Epithelial cell of prostate (primary cell): ENCODE measurements at places on chromosomes 2 and 18.

GRCh38 chr2:143572421-143572820, 443.2 kb downstream of the ARHGAP15 start:
- DNase-seq = peak; percentile 18

GRCh38 chr2:200422532-200423261, 87.2 kb downstream of the KCTD18 start:
- DNase-seq = no peak

GRCh38 chr2:212158081-212158480, 380.5 kb downstream of the ERBB4 start:
- DNase-seq = no peak

DNA sequence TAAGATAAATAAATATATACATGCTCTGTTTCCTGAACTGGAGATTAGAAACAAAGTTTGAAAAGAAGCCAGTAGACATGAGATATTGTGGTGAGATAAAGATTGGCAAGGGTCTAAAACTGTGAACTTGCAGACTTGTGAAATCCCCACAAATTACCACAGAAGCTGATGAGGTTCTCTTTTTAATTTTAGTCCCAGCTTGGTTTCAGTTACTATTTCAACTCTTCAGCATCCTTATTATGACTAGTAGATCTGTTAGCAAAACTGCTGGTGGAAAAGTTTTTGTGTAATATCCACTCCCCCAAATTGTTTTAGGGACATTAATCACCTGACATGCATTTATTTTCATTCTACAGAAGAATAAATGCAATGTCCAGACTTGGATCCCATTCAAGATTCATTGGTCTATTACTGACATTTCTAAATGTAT, 20.8 kb downstream of the RASGRP3 start:
- no peak for DNase-seq

GRCh38 chr18:70426818-70427217, 138.0 kb downstream of the SOCS6 start:
- no peak for DNase-seq

- no peak for DNase-seq
Observed at GRCh38 chr2:186543561-186544131, 46.2 kb upstream of the ITGAV start.

GRCh38 chr18:62578980-62579511, 56.2 kb downstream of the ZCCHC2 start:
- DNase-seq = no peak

- DNase-seq = no peak
Observed at GRCh38 chr2:27765621-27766286, 5.8 kb upstream of the MRPL33 start.

DNA sequence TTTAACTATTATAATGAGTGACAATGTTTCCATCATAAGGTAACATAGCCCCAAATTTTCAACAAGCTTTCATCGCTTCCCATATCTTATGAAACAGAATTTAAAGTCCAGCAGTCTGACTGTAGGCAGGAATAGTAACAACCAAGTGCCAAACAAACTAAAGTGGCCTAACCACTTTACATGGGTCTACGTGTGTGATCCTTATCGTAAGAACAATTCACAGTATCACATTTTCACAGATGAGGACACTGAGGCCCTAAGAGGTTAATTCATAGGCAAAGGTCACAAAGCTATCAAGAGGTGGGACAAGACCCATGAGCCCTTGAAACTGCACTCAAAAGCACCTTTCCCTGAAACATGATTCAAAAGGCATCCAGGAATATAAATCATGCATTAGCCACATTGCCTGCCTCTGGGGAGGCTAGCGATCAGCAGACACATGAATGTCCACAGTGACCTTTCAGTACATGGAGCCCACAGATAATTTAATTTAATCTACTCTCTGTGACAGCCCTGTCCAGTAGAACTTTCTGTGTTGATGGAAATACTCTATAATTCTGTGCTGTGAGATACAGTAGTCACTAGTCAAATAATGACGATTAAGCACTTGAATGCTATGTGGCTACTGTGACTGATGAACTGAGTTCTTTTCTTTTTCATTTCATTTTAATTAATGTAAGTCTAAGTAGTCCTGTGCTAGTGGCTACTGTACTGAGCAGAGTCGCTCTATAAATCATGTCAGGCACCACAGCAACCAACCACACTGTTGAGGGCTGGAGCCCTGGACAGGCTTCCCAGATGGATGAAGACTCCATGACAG, 30.3 kb downstream of the KIDINS220 start:
- no peak for DNase-seq

DNA sequence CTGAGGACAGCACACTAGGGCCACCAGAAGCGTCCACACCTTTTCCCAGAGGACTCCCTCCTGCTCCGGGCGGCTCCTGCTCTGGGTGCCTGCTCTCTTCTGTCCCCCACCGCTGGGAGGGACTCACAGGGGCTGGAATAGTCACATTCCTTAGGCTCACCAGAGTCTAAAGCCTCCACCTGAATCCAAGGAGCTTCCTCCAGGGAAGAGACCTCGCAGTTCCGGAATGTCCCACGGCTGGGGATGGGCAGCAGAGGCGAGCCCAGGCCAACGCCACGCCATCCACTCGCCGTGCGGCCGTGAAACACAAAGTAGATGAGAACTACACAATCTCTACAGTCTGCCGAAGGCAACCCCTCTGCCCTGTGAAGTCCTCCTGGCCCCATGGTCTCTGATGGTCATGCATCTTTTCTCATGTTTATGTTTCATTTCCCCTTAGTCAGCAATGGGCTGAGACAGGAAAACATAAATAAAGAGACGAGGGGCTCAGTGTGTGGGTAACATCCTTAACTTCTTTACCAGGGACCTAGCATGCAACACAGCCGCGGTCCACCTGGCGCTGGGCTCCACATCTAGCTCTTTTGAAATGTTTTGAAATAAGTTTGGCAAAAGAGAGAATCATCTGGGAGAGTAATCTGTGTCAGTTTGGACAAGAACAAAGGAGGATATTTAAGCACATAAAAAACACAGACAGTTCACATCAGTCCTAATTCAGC, 98.4 kb downstream of the PXDN start:
- no peak for DNase-seq

DNA sequence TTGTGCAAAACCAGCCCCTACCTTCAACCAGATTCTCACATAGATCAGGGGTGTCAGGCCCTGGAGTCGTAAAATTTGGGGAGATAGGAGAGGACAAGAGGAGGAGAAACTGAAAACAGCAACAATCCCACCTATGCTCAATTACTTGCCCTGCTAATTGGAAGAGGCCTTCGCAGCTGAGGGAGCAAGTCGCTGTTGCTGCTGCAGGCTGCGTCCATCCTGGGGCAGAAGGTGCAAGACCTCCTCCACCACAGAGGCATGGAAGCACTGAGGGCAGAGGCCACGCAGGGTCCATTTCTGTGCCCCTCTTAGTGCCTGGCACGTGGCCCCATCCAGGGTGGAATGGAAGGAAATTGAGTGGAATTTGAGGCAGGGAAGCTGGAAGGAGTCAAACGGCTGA, 36.5 kb downstream of the CNGA3 start:
- no peak for DNase-seq

DNA sequence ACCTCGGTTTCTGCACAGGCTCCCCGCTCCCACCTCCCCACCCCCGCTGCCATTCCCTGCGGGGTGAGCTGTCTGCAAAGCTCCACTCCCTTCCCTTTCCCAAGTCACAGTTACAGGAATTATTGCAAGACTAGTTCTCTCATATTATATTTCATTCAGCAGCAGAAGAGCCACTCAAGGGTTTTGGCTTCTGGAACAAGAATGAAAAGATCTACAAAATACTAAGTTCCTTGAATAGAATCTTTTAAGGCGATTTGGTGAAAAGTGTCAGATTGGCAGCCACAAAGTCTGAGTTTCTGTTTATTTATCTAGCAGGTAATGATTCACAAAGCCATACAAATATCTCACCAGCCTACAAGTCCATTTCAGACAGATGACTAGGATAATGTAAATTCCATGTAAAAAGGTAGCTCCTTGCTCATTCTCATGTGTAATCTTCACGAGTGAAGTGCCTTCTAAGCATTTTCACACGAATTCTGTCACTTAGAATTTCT, 221.9 kb upstream of the RBBP8 start:
- peak; percentile 62 for DNase-seq

GRCh38 chr2:134410831-134411231, 157.0 kb downstream of the MGAT5 start:
- DNase-seq = no peak

DNA sequence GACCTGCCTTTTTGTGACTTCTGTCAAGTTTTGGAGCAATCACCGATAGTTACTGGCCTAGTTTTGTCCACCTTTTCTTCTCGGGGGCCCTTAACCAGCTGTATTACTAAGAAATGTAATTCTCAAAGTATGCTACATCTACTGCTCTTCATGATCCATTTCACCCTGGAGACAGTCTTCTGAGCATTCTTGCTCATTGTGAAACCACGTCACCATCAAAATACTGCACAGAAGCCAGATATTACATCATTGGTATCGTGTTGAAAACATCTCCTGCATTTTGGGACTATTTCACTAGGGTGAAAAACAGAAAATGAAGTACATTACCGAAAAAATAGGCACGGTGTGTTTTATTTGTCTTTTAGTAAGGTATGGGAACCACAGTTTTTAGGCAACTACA, 11.7 kb downstream of the LYPD6B start:
- no peak for DNase-seq

- no peak for DNase-seq
Observed at GRCh38 chr18:61750840-61751668, 141.8 kb downstream of the RNF152 start.

GRCh38 chr18:24370120-24370519, 27.5 kb downstream of the OSBPL1A start:
- no peak for DNase-seq

- no peak for DNase-seq
Observed at GRCh38 chr2:23456881-23457760, 72.1 kb downstream of the KLHL29 start.

- DNase-seq = no peak
Observed at GRCh38 chr2:120746144-120746543, 10.5 kb downstream of the GLI2 start.

DNA sequence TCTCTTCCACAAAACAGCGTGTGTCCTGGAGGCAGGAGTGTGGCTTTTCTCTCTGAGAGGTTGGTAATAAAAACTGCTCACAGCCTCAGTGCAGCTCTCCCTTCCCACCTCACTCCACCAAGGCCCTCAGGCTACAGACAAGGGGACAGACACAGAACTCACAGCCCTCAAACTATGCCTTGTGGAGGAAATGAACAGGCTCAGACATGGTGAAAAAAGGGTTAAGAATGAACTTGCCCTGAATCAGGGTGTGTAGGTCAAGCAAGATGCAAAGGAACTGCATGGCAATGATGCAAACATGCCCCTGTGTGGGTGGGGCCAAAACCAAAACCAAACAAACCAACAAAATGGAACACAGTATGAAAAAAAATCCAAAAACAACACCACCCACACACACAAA, 125.8 kb downstream of the GALNT14 start:
- peak; percentile 58 for DNase-seq

DNA sequence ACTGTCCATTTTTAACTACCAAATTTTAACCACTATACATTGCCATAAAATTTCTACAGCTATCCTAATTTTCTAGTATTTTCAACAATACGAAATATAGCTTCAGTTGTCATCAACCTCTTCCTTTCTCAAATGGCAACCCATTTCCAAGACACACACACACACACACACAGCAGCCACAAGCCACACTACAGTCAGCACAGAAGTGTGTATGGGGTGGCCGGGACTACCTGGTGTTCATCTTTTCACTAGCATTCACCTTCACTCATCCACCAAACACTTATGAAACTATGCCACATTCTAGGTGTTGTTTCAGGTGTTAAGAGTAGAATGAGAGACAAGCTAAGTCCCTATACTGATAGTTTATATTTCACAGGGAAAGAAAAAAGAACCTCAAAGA, 62.9 kb downstream of the EIF2AK3 start:
- DNase-seq = no peak

DNA sequence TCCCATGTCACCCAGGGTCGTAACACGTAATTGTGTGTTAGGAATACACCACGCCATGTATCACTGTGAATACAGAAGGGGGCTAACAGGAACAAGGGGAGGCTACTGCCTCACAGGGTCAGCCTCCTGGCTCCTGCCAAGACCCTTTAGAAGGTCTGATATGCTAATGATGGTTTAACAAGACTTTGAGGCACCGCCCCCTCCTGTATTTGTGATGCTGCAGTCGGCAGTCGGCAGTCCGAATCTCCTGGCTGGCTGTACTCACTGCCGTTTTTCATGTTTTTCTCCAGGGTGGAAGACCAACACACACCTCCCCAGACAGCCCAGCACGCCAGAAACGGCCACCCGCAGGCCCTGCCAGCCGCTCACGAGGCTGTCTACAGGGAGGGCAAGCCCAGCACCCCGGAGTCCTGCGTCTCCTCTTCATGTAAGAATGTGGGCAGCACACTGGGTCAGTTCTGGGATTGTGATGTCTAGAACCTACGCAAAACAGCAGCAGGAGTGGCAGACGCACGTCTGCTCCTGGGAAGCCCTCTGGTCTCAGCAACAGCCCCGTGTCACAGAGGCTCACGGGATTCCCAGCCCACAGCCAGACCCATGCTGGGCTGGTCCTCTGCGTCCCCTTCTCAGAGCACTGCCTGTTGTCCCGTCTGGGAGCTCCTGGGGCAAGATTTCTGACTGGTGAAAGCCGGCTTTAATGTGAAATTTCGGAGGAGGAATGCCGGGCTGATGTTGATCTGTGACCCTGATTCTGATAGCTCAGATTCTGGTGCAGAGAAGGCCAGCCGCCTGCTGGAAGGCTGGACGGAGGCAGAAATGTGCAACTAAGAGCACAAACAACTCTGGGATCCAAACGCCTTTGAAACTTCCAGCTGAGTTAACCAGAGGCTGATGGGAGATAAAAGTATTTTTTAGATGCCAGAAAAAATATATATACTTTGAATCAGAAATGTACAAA, 39.7 kb upstream of the B3GNT7 start:
- no peak for DNase-seq

DNA sequence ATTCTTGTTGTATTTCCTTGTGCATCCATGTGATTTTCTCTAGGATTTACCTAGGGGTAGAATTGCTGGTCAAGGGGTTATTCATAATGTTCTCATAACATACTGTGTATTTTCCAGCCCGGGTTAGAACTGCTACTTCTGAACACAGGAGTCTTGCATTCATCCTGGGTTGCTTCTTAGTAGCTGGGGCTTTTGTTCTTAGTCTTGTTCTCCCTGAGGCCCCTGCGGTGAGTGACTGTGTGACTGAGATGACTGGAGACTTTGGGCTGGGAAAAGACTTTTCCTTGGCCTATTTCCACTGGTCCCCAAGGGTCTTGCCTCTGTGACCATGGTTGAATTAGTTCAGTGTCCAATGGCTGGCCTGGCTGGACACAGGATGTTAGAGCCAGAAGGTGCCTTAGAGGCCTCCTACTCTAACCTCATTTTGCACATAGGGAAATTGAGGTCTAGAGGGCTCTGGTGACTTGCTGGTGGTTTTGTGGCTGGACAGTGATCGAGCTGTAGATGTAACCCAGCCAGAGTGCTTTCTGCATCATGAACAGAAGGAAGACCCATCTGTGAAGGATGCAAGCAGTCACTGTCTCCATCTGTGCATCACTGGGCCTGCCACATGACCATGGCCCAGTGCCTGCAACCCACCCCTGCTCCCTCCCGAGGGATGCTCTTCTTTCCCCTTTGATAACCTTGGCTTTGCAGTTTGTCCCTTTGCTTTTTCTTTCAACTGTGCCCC, 233.3 kb downstream of the FHOD3 start:
- DNase-seq = no peak
